ENCODE measurements at places on chromosomes 12 and 14. TPM values are rescaled to one million over a fixed set of nuclear protein-coding genes. Genes with fewer than 3 reads are reported as not detected.

The POLE2 gene
- total RNA-seq: 8.9 TPM

The GZMB gene
- total RNA-seq: 0.22 TPM

The LRTM2 gene
- total RNA-seq: 0.58 TPM

The MORN3 gene
- 0.13 TPM for total RNA-seq

The ZDHHC22 gene
- 0.09 TPM for total RNA-seq

The PPP2R5C gene
- 67.5 TPM for total RNA-seq

The PRPH gene
- 1.4 TPM for total RNA-seq

The FBXO34 gene
- 17.2 TPM for total RNA-seq

The SNRPF gene
- total RNA-seq: 16.7 TPM

The CLEC2A gene
- total RNA-seq: not detected

The CLEC4D gene
- total RNA-seq: not detected

The CBLN3 gene
- total RNA-seq: 1.2 TPM

The GPR135 gene
- total RNA-seq: 2.3 TPM

The TDP1 gene
- 12.9 TPM for total RNA-seq

The USP44 gene
- 3.4 TPM for total RNA-seq

The TAS2R42 gene
- not detected for total RNA-seq

The LIN52 gene
- total RNA-seq: 7.9 TPM

The CLEC4C gene
- total RNA-seq: not detected

The BRAP gene
- total RNA-seq: 15.4 TPM

The PLA2G1B gene
- 0.75 TPM for total RNA-seq

The EIF2S3B gene
- total RNA-seq: 0.71 TPM

The ENDOU gene
- total RNA-seq: 0.31 TPM

The VDR gene
- 0.40 TPM for total RNA-seq

The DPY19L2 gene
- 7.3 TPM for total RNA-seq

The ITPR2 gene
- total RNA-seq: 5.8 TPM

The CLBA1 gene
- total RNA-seq: 5.1 TPM

The LEMD3 gene
- total RNA-seq: 21.7 TPM

The KRT78 gene
- total RNA-seq: not detected

The FOXA1 gene
- total RNA-seq: 0.09 TPM

The ATG101 gene
- total RNA-seq: 32.1 TPM

The TMX1 gene
- 20.4 TPM for total RNA-seq

The DACT1 gene
- total RNA-seq: 26.6 TPM

The PMEL gene
- 0.62 TPM for total RNA-seq

The CLEC12A gene
- total RNA-seq: 0.13 TPM

The DIP2B gene
- total RNA-seq: 15.6 TPM

The PPFIA2 gene
- total RNA-seq: 3.1 TPM

The TDRD9 gene
- total RNA-seq: 0.22 TPM

The FAM181A gene
- not detected for total RNA-seq

All from muscle of leg (tissue), 16 donors.